Motor neuron (in vitro differentiated cells): ENCODE measurements at places on chromosomes 1 and 21. TPM values are rescaled to one million over a fixed set of nuclear protein-coding genes. Genes with fewer than 3 reads are reported as not detected.

Gene ELAVL4
- total RNA-seq, result 0.13 and 1.1 TPM in 2 replicates

Gene PRDM16
- 0.21 and 0.41 TPM in 2 replicates for total RNA-seq

Gene SV2A
- 0.22 and 0.31 TPM in 2 replicates for total RNA-seq

Gene TRAF5
- total RNA-seq, result 18.9 and 28.7 TPM in 2 replicates

Gene OLIG2
- total RNA-seq, result 0.23 and 0.42 TPM in 2 replicates

Gene VSIG8
- total RNA-seq, result 0.05 TPM in 1 of 2 replicates, not detected in the other

Gene EFNA3
- 52.5 and 53.7 TPM in 2 replicates for total RNA-seq

Gene MIXL1
- 0.81 and 1.6 TPM in 2 replicates for total RNA-seq

Gene CD48
- not detected in 2 replicates for total RNA-seq

Gene MPL
- total RNA-seq, result not detected in 2 replicates

Gene PEAR1
- 1.9 and 2.9 TPM in 2 replicates for total RNA-seq

DNA sequence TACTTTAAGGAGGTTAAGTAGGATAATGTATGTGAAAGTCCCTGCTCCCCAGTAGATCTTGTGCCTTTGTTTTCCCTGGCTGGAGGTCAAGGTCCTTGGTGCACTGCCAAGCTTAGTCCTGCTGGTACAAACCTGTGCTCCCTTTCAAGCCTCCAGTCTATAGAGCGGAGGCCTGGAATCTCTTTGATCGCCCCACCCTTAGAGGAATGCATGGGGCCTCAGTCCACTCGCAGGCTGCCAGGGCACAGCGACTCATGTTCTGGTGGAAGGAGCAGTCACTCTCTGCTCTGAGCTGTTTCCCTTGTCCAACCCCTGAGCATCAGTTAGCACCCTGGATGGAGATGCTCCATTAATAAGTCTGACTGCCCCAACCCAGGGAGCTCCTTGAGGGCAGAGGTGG lies 121.8 kb downstream of the HMGB4 start:
- peak; percentile 60 for ATAC-seq

DNA sequence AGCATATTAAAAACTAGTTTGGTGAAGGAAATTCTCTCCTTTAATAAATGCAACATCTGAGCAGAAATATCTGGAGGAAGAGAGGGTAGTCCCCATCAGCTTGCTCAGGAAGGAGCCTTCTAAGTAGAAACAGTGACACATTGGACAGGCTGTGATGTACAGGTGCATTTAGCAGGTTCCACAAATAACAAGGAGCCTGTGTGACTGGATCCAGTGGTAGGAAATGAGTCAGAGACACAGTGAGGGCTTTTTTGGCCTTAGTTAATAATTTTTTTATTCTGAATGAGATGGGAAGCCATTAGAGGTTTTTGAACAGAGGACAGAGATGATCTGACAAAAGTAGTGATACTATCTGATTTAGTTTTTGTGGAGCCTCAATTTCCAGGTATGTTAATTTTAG lies 738.9 kb upstream of the PTBP2 start:
- no peak for ATAC-seq

GRCh38 chr1:240831191-240831631 lies 219.3 kb upstream of the GREM2 start:
- ATAC-seq, result no peak

- no peak for ATAC-seq
Observed at GRCh38 chr1:2564815-2565374, 8.7 kb downstream of the TNFRSF14 start.

DNA sequence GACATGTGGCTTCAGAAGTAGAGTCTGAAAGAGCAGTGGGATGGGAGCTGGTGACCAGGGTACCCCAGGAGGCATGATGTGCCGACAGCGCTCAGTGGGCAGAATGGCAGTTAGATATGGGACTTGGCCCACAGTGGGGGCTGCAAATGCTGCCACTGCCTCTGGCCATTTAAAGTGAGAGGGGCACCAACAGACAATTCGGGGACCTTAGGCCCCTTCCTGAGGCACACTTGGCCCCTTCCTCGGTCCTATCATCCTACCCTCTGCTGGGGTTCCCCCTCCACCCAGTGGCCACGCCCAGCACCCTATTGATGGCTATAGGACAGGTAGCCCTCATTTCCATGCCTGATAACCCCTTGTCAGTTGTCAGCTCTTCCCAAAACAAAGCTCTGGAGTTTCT lies 36.6 kb upstream of the EPHA8 start:
- no peak for ATAC-seq

- no peak for ATAC-seq
Observed at GRCh38 chr1:111621050-111621449, 1.5 kb downstream of the RAP1A start.

GRCh38 chr1:103514920-103515503 lies 10.5 kb upstream of the RNPC3 start:
- ATAC-seq, result peak; percentile 38

DNA sequence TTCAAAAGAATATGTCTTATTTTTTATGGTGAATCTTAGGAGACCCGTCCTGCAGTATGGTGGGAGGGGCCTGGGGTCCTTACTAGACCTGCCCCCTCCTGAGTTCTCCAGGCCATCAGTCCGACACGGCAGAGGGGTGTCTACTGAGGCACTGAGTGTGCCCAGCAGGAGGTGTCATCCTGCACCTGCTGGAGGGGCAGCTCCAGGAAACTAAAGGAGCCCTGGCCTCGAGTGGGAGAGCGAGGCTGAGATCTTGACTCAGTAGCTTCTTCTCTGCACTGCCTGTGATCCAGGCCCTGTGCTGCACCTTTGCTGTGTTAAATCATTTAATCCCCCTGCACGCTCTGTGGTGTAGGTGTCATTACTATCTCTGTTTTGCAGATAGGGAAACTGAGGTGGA lies 587.7 kb downstream of the PTPRU start:
- ATAC-seq, result peak; percentile 6

GRCh38 chr1:40774266-40774998 lies 9.2 kb upstream of the KCNQ4 start:
- peak; percentile 61 for ATAC-seq

- peak; percentile 74 for ATAC-seq
Observed at GRCh38 chr1:218304281-218305039, 19.4 kb downstream of the RRP15 start.

DNA sequence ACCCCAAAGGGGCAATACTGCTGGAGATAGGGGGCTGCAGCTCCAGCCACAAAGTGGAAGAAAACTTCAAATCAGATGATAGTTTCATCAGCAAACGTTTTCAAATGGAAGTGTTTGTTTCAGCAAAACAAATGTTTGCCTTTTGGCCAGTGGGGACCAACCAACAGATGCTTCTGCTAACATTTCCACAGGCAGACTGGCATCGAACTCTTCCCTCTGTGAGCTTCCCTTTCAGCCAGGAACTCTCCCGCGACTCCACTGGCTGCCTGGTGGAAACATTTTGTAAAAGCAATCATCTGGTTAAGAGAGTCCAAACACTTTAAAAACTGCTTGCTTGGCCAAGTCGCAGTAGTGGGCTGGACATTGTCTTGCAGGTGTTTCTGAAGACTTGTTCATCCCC lies 30.7 kb downstream of the CENPF start:
- no peak for ATAC-seq

DNA sequence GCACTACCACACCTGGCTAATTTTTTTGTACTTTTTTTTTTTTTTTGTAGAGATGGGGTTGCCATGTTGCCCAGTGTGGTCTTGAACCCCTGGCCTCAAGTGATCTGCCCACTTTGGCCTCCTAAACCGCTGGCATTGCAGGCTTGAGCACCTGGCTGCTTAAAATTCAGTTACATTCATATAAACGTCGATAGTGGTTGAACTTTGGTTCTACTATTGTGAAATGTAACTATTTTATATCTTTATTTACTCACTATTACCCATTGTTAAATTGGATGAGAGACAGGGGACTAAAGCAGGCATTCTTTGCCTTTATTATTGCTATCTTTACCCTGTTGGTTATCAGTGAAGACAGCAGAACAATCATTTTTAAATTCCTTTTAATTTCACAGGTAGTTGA lies 6.2 kb downstream of the SNX27 start:
- no peak for ATAC-seq

DNA sequence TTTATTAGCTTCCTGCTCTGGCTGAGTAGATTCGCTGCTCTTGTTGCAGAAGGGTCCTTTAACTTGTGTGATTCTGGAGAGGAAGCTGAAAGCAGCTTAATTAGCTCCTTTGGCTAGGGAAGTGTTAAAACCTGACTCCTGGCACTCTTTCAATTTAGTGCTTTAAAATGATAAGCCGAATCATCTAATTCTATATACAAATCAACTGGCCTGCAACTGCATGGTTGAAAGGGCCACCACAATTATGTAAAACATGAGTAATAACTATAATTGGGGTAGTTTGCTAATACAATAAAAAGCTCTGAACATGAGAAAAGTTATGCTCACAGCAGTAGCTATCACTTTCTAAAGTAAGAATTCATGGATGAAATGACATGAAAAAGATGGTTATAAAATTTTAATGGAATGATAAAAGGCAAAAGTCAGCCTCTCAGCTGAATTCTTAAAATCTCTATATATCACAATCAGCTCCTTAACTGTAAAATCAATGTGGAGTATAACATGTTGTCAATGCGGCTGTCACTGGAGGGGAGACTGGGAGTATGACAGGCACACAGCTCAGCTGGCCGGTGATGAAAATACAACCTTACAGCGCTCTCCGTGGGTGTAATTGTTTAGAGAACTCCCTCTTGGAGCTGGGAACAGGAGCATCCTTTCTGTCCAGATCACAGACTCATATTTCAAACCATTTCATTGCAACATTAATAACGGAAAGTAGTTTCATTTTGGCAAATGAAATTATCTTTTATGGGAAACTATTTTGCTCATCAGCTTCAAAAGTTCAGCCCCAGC lies 324.4 kb downstream of the KCTD3 start:
- no peak for ATAC-seq

DNA sequence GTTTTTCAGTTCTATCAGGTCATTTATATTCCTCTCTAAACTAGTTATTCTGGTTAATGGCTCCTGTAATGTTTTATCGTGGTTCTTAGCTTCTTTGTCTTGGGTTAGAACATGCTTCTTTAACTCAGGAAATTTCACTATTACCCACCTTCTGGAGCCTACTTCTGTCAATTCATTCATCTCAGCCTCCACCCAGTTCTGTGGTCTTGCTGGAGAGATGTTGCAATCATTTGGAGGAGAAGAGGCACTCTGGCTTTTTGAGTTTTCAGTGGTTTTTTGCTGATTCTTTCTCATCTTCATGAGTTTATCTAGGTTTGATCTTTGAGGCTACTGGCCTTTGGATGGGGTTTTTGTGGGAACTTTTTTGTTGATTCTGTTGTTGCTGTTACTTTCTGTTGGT lies 213.0 kb downstream of the BRINP2 start:
- no peak for ATAC-seq

DNA sequence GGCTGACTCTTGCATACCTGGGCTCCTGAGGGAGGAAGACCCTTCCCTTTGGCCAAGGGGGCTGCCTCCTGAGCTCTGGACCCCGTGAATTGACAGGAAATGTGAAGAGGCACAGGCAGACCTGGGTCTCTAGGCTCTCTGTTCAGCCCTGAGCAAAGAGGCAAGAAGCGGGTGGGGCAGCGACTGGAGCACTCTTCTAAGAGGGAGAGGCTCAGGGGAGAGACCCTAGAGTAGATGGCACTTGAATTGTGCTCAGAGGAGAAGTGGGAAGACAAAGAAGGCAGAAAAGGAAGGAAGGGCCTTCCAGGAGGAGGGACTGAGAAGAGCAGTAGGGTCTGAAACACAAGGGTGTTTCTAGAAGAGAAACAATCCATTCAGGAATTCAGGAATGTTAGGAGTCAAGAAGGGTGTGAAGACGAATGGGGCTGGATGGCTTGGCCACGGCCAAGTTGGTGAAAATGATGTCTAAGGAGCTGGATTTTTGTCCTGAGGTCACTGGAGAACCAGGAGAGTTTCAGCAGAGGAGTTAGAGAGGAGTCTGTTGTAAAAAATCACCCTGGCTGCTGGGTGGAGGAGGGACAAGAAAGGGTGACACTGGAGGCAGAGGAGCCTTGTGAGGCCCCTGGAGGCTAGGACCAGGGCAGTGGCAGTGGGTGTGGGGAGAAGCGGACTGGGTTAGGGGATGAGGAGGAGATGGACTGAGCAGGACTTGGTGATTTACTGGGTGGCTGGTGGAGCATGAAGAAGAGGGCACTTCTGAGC lies 5.3 kb downstream of the TIE1 start:
- no peak for ATAC-seq

DNA sequence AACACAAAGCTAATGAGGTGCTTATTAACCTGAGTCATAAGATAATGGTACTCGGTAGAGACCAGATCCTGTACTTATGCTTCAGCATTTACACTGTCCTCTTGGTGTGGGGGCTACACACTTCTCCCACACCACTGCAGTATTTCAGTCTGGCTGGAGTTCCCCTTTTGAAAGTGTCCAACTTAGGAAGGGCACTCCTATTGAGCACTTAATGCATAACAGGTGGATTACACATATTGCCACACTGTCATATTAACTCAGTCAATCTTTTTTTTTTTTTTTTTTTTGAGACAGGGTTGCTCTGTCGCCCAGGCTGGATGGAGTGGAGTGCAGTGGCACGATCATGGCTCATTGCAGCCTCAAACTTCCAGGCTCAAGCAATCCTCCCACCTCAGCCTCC lies 1.5 kb downstream of the GPATCH4 start:
- no peak for ATAC-seq

DNA sequence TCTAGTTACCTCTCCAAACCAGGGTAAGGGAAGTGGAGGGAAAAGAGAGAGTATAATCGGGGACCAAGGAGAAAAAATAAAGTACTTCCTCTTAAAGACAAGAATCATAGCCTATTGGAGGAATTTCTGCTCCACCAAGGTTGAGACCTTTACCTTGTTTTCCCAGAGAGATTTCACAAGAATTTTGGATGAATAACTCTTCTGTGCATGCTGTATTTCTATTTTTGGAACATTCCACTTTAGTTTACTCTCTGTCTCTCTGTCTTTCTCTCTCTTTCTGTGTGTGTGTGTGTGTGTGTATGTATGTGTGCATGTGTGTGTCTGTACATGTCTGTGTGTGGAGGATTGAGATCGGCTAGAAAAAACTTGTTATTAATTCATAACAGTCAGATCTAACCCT lies 318.4 kb upstream of the RGS18 start:
- ATAC-seq, result no peak

- no peak for ATAC-seq
Observed at GRCh38 chr1:112209493-112209892, 186.5 kb upstream of the CTTNBP2NL start.

- no peak for ATAC-seq
Observed at GRCh38 chr1:20588634-20589225, at the start of gene CDA. CDA (plus strand) TSS chr1:20589097; CDS start chr1:20589130, 33 bp downstream.
